Activated CD8-positive, alpha-beta T cell treated with anti-CD3 and anti-CD28 coated beads, Interleukin-2, amount 10 ng/mL, durations not matched to agents 7 days and 5 days (primary cell): ENCODE measurements at places on chromosomes 6 and 20. TPM values are rescaled to one million over a fixed set of nuclear protein-coding genes. Genes with fewer than 3 reads are reported as not detected.

MYMX gene
- total RNA-seq: not detected

DNMT3B gene
- 10.0 TPM for total RNA-seq

HTR1B gene
- not detected for total RNA-seq

LTB gene
- total RNA-seq: 618 TPM

SMLR1 gene
- total RNA-seq: not detected

FAM209B gene
- 1.1 TPM for total RNA-seq

MPIG6B gene
- 0.71 TPM for total RNA-seq

GRCh38 chr6:44110005-44110676, 17.1 kb downstream of the MRPL14 start:
- H3K4me1 ChIP-seq: peaks cover 22% of the 10 kb centered on the region
- DNase-seq: no peak
- H3K4me3 ChIP-seq: no peak overlapping the region

DNA sequence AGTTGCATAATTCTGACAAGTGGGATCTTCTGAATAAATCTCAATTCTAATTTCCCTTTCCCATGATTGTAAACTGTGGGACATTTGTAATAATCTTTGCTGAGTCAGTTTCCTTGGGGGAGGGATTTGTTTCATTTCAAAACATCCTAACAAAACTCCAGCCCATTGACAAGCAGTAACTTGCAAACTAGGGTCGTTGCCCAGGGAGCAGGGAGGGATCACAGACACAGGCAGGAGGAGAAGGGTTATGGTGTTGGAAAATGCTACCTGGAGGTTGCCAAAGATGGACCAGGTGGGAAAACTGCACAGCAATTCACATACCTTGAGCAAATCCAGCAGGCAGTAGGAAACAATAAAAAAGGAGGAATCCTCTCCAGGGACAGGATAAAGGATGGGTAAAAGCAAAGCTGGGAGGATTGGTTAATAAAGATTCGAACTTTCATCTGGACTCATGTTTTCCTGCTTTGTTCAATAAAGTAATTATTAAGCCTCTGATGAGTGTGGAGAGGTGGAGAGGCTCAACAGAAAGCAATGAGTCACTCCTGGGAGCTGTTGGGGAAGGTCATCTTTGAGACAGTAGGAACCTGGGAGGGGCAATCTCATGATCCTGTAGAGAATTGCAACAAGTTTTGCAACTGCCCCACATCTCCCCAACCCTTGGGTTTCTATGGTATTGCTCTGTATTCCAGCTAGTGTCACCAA, 87.3 kb upstream of the AKIRIN2 start:
- no peak overlapping the region for H3K27ac ChIP-seq
- H3K4me1 ChIP-seq: no peaks in the 10 kb centered on the region
- H3K27me3 ChIP-seq: peaks cover 19% of the 10 kb centered on the region
- no peaks in the 10 kb centered on the region for H3K36me3 ChIP-seq

DNA sequence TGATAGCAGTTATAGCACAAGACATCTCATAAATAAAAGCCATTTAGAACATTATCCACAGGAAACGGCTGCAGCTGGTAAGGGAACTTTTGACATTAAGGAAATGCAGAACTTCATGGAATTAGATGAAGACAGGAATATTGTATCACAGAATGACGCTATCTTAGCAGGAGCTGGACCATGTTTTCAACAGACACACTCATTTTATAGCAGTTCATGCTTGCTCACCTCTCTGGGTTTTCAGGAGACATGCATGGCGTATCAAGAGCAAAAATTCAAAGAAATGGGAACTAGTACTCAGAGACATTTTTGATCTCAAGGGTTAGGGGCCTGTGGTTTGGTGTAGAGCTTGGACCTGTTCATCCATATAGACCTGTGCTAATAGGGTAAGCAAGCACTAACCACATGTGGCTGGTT, 125.0 kb downstream of the FYN start:
- H3K4me3 ChIP-seq: no peak overlapping the region
- no peaks in the 10 kb centered on the region for H3K27me3 ChIP-seq
- no peak overlapping the region for H3K27ac ChIP-seq
- no peak for DNase-seq
- peaks cover 62% of the 10 kb centered on the region for H3K36me3 ChIP-seq

GRCh38 chr20:62141397-62142251, 1.6 kb downstream of the PSMA7 start:
- DNase-seq: peak; percentile 56
- peak overlapping the region; percentile 87 for H3K4me3 ChIP-seq
- H3K27ac ChIP-seq: peak overlapping the region; percentile 89
- H3K36me3 ChIP-seq: peaks cover 64% of the 10 kb centered on the region
- H3K4me1 ChIP-seq: peaks cover 47% of the 10 kb centered on the region

DNA sequence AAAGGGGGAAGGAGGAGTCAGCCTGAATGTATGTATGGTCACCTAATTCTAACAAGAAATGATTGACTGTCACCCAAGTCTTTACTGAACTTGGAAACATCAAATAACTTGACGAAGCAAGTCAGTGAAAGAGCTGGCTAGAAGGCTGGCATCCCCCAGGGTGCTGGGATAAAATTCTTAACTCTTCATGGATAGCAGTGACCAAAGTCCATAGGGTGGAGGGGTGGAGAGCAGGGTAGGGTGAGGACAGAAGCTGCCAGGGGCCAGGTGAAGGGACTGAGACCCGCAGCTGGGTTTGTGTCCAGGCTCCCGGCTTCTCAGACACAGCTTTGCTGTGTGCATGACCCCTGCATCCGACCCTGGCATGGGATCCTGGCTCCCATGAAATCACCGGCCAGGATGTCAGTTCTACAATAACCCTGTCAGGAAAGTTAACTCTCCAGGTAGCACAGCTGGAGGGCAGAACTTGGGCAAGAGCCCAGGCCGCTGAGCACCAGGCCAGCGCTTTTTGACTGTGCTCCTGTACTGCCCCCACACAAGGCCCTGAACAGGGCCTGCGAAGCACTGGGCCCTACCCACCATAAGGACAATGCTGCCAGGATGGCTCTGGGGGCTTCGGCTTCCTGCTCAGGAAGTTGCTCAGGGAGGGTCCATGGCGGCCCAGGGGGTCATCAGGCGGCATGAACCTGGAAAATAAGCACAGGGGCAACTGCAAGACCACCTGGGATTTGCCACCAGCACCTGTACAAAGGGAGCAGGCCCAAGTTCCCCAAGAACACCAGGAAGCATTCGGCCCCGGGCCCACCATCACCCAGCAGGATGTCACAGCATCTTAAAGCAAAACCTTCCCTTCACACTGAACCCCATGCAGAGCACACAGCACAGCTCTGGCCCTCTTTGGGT, 32.5 kb downstream of the ZC3H12D start:
- H3K27ac ChIP-seq: no peak overlapping the region
- peaks cover 5% of the 10 kb centered on the region for H3K4me1 ChIP-seq
- H3K36me3 ChIP-seq: peaks cover 3% of the 10 kb centered on the region
- H3K4me3 ChIP-seq: no peak overlapping the region
- no peaks in the 10 kb centered on the region for H3K27me3 ChIP-seq

- H3K36me3 ChIP-seq: no peaks in the 10 kb centered on the region
- no peak for DNase-seq
These were observed 49.9 kb downstream of the IPCEF1 start for GRCh38 chr6:154306696-154307095.

DNA sequence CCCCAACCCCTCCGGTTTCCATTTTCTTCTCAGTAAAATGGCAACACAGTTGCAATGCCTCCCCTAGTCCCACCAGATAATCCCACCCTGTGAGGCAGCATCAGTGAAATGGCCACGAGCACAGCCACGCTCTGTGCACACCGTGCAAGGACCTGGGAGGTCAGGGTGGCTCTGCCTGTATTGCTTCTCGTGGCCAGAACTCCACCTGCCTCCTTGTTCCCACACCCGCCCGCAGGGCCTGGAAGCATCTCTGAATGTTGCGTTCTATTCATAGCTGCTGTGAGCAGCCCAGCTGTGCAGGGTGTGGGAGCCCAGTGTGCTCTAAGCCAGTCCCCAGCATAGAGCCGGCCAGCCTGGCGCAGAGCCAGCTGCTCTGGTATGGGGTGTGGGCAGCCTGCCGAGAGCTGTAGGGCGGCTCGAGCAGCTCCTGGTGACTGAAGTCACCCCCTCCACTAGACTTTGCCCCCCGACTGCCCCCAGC, 161.1 kb downstream of the DLL1 start:
- no peak for DNase-seq
- peaks cover 6% of the 10 kb centered on the region for H3K27me3 ChIP-seq
- no peak overlapping the region for H3K4me3 ChIP-seq
- H3K4me1 ChIP-seq: peaks cover 4% of the 10 kb centered on the region
- no peak overlapping the region for H3K27ac ChIP-seq

DNA sequence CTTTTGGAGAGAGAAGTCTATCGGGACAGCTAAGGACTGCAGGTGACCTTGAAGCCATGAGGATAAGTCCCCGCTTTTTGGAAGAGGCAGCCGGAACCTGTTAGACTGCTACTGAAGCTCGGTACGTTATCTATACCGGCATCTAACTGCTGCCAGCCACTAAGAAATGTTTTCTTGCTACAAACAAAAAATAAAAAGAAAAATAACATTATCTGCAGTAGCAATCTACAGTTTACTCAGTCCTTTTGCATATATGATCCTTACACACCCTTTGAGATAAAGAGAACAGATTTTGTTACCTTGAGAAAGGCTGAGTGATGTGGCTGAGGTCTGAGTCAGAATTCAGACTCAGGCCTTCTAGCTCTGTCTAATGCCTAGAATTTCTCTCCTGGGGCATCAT, 314.6 kb downstream of the CDH26 start:
- peaks cover 6% of the 10 kb centered on the region for H3K27me3 ChIP-seq
- no peaks in the 10 kb centered on the region for H3K4me1 ChIP-seq
- DNase-seq: no peak

- no peak for DNase-seq
- H3K27ac ChIP-seq: no peak overlapping the region
- H3K27me3 ChIP-seq: no peaks in the 10 kb centered on the region
- no peaks in the 10 kb centered on the region for H3K4me1 ChIP-seq
- no peaks in the 10 kb centered on the region for H3K36me3 ChIP-seq
- no peak overlapping the region for H3K4me3 ChIP-seq
These were observed 500.4 kb upstream of the CHD6 start for GRCh38 chr20:42118409-42119125.

DNA sequence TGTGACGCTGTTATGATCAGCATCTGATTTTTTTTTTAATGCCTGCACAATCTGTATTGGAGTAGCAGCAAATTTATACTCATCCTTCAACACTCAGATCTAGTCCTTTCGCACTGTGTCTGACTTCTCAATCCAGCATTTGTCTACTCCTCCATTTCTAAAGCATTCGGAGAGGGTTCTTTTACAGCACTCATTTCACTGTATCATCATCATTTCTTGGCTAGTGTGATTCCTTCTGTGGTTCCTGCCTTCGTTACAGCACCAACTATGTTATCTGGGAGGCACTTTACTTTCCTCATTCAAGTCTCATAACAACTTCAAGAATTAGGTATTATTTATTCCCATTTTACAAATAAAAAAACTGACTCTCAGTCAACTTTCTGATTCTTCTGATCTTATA, 18.0 kb downstream of the NUDT3 start:
- peaks cover 7% of the 10 kb centered on the region for H3K36me3 ChIP-seq
- H3K27me3 ChIP-seq: no peaks in the 10 kb centered on the region
- H3K4me1 ChIP-seq: peaks cover 5% of the 10 kb centered on the region
- no peak overlapping the region for H3K4me3 ChIP-seq
- H3K27ac ChIP-seq: no peak overlapping the region

DNA sequence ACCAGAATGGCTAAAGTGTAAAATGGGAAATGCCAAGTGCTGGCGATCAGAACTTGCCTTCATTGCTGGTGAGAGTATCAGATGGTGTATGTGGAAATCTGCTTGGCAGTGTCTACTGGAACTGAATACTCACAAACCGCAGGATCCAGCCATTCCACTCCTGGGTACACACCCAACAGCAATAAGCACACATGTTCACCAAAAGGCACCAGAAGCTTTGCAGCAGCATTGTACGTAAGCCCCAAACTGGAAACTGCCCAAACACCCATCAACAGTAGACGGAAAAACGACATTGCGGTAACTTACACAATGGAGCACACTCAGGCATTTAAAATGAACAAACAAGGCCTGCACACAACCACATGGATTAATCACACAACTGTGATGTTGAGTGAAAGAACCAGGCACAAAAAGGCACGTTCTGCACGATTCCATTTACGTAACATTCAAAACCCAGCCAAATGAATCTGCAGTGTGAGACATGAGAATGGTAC, 37.3 kb upstream of the BPIFA2 start:
- no peak overlapping the region for H3K4me3 ChIP-seq
- DNase-seq: no peak
- H3K27ac ChIP-seq: no peak overlapping the region

DNA sequence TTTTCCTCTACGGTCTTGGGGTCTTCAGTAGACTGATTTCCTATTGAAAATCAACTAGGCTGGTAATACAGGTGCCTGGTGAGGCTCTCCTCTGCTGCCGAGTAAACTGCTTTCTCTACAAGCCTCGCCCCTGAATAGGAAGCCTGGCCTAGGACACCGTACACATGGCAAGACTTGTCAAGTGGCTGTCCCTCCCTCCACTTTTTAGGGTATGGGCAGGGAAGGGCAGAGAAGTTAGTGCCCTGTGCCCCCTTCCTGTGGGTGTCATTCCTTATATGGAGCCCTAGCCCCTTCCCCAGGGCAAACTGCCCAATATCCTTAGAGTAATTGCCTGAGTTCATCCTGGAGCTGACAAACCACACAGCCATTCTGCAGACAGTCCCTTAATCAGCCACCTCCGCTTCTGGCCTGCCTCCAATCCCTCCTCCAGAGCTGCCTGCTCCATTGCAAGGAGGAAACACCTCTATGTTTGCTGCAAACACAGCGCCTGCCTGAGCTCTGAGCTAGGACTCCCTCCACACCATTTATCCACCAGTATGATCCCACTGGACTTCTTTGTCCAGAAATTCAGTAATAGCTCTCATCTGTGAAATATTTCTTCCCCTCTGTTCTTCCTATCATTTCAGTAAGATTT, 93.1 kb downstream of the CHD6 start:
- H3K27ac ChIP-seq: no peak overlapping the region
- DNase-seq: no peak
- H3K36me3 ChIP-seq: peaks cover 16% of the 10 kb centered on the region
- H3K27me3 ChIP-seq: no peaks in the 10 kb centered on the region
- peaks cover 2% of the 10 kb centered on the region for H3K4me1 ChIP-seq

DNA sequence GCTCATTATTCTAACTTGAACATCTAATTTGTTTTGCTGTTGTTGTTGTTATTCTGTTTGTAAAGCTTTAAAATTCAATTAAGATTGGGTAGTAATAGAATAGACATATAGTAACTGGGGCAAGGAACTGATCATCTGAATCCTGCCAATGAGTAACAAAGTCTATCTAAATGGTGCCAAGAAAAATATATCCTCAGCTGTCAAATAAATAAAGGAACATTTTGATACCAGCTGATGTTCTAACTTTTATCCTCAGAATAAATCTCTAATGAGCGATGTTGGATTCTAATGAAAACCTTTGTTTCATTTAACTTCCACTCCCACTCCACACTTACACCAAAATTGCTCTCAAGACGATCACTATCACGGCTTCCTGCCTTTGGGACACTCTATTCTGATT, 210.9 kb downstream of the TINAG start:
- H3K27ac ChIP-seq: no peak overlapping the region
- H3K4me3 ChIP-seq: no peak overlapping the region
- H3K36me3 ChIP-seq: no peaks in the 10 kb centered on the region
- H3K4me1 ChIP-seq: no peaks in the 10 kb centered on the region
- H3K27me3 ChIP-seq: no peaks in the 10 kb centered on the region
